ENCODE measurements at places on chromosomes 2 and 18.
A peak's percentile ranks its signal among the peaks of the same experiment; 100 is the strongest.

DNA sequence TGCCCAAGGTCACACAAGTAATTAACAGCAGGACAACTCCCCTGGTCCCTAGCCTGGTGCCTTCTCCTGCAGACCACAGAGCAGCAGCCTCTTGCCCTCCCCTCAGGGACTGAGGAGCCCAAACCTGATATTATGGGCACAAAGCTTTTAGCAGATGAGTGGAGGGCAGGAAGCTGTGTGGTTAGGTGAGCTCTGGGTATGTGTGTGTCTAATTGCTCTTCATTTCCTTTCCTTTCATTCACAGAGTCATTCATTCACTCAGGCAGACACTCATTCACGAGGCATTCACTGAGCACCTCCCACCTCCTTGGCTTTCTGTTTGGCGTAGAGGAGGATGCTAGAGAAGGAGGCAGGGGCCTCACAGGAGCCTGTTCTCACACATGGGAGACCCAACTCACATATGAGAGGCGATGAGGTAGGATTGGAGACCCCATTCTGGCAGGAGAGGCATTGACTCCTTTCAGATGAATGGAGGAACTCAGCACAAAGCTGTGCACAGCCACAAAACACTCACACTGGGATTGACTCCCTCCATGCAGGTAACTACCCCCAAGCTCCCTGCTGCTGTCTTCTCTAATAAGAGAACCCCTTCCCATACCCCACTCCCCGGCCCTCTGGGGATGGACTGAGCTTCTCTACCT, 306.8 kb upstream of the SKOR2 start:
- DNase-seq, result no peak

- DNase-seq, result no peak
Measured at GRCh38 chr2:239322416-239323086, 78.3 kb downstream of the HDAC4 start.

- no peak for DNase-seq
Measured at GRCh38 chr18:44731530-44732237, 51.0 kb downstream of the SETBP1 start.

GRCh38 chr2:174752403-174753037, 11.8 kb downstream of the CHRNA1 start:
- DNase-seq, result no peak

DNA sequence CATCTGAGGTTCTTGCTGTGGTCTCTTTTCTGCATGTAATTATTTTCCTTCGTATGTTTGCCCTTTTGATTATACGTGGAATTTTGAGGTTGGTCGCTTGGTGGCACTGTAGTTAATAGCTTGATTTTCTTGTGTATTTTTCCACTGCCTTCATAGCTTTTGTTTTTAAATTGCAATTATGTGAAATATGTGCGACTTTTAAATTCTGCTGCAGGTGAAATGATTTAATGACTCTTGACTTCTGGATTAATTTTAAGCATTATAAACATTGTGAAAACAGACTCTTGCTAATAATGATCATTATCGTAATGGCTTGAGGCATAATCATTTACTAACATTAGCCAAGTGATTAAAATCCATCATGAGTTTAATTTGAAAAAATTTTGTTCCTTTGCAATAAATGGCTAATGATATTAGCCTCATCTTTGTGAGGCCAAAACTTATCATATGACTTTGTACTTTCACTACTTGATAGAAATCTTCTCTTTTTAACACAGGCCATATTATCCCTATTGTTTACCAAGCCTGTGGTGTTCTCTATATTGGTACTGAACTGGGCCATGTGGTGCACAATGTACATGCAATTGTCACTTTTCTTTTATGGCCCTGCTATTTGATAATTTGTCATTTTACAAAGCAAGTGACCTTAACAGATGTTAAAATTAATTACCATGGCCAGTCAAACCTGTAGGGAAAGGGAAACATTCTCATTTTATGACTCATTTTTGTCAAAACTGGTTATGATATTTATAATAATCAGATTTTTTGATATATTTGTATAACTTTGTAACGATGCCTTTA, 62.8 kb upstream of the NEUROD1 start:
- DNase-seq, result peak; percentile 23

DNA sequence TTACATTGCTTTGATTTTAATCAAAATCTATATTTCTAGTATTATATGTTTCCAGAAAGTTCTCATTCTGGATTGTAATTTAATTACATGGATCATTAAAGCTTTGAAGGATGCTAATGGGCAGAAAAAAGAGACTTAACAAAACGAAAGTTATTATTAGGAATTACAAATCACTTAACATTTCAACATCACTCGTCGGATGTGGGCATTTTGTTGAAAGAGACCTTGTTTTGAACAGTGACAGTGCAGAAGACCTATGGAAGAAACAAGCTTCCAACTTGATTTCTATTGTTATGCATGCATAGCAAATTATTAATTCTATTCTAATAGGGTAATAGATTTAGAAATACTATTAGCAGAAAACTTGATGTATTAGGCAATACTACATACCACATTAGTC, 31.4 kb upstream of the DARS1 start:
- no peak for DNase-seq

- no peak for DNase-seq
Measured at GRCh38 chr18:6650747-6651146, 78.8 kb upstream of the ARHGAP28 start.

DNA sequence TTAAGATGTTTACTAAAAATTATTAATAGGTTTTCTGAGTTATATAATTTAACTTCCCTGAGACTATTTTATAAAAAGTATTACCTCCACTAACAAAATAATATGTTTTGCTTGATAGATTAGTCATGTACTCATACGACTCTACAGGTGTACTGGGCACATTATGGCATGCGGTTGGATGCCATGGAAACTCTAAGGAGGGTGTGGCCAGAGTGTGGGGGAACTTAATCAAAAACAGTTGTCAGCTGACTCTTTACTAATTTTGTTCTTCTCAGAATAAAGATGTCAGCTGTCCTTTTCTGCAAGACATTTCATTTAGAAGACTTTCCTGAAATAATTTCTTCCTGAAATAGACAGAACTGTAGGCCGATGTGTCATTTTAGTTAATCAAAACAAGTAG, 228.3 kb upstream of the SIX3 start:
- DNase-seq, result no peak

GRCh38 chr2:233844064-233844807, 10.1 kb downstream of the HJURP start:
- no peak for DNase-seq

DNA sequence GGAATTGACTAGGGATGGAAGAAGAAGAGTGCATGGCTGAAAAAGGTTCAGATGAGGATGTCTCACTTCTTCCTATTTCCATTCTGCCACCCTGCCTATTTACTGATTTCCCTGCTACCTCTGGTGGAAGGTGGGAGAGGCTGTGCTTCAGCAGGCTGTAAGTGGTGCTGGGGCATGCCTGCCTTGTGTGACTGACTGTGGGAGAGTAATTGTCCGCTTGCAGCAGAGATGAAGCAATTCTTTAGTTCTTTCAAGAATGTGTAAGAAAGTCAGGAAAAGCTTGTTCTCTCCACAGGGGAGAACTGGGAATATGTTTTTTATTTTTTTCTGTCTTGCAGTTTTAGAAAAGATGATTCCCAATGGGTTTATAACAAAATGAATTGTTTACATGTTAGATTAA, 72.5 kb upstream of the NYAP2 start:
- DNase-seq, result no peak

DNA sequence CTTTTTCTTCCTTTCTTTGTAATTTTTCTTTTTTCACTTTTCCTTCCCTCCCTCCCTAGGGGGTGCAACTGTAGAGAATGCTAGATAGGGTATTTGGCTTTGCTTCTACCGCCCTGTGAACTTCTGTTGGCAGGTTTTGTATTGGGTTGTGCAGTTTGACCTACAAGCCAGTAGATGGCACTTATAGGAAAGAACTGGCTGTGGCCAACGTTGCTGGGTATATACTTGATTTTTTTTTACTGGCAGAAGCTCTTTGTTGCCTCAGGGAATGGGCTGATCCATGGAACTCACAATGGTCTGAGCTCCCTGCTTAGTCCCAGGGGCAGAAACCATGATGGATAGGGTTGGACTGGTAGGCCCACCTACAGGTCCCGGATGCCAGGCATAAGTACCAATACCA, 1019.5 kb upstream of the LRRTM1 start:
- no peak for DNase-seq

DNA sequence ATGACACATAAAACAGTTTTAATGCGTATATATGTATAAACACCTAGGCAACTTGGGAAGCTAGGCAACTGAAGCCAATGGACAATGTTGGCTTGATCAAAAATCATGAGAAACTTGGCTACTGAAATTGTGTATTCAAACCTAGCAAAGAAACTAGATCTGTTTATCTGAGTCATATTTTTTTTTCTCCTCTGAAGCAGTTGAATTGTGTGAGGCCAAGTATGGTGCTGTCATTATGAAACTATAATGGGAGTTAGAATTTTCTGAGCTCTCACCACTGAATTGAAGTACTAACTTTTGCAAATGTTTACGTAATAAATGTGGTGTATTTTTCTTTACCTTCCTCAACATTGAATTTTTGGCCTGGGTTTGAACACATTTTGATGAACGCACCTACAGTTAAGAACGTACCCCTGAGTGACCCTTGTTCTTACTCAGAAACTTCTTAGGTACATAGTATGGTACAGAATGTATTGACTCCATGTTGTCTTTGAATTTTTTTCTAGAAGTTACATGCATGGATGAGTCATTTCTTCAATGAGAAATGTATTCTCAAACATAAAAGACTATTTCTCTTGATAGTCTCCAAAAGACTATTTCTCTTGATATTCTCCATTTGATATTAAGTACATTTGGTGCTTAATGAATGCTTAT, 23.8 kb downstream of the CD28 start:
- no peak for DNase-seq

- peak; percentile 64 for DNase-seq
Measured at GRCh38 chr2:196170606-196171247, 651 bp downstream of the STK17B start.

- no peak for DNase-seq
Measured at GRCh38 chr18:46346896-46347630, 242.9 kb downstream of the HAUS1 start.
